ENCODE measurements at places on chromosomes 7 and 10.

DNA sequence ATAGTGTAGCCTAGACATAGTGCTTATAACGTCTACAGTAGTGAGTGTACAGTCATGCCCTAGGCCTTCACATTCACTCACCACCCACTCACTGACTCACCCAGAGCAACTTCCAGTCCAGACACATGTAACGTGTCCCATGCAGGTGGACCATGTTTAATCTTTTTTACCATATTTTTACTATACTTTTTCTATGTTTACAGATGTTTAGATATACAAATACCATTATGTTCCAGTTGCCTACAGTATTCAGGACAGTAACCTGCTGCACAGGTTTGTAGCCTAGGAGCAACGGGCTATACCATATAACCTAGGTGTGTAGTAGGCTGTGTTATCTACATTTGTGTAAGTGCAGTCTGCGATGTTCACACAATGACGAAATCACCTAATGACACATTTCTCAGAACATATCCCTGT, 11.0 kb downstream of the MPP7 start:
- DNase-seq: no peak

DNA sequence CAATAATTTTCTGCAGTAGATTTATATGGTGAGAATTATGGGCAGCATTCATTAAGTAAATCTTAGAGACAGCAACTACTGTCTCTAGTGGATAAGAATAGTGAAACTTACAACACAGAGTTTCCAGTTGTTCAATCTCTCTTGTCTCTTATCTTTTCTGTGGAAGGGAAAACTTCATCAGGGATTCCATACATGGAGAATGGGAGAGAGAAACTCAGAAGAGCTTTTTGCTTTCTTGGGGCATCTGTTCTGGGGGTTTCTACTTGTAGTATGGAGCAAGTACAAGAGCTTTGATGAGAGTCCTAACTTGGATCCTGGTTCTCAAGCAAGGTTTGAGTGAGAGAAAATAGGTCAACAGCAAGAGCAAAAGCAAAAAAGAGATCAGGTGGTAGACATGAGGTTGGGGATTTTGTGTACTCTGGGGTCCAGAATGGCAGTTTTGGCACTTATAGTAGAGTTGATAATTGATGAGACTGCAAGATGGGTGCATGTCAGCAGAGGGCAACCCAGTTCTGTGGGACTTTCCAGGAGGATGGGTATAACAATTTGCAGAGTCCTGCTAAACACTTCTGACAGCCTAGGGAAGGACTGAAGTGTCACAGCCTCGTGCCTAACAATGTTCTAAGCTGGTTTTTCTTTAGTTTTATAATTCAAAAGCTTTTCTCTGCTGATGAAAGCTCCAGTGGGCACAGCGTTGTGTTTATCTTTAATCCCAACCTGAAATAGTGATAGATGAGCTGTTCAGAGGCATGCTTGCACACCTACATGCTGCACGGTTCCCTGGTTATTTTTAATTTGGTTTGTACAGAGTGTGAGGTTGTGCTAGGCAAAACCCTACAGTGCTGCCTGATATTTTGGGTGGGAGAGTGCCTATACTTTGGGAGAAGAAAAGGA, 32.0 kb upstream of the STRIP2 start:
- DNase-seq: no peak

DNA sequence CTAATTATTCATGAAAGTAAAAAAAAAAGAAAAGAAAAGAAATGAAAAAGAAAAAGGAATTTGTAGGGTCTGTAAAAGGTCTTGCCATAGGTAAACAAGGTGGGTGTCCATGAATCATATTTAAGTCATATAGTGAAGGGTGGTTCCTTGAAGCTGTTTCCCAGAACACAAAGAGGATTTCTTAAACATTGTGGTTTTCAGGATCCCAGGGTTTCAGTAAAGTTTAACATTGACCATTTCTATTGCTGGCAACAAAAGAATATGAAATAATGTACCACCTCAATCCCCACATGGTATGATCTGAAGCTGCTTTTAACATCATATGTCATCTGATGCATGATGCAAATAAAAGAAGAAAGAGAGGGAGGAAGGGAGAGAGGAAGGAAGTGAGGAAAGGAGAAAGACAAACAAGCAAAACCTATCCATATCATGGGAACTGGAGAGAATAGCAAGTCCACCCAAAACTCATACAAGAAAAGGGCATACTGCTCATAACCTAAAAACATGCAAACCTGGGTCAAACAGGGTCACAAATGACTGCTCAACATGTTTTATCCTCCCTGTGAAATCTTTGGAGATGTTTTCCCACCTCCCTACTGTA, 663.5 kb downstream of the SORCS1 start:
- DNase-seq: no peak

DNA sequence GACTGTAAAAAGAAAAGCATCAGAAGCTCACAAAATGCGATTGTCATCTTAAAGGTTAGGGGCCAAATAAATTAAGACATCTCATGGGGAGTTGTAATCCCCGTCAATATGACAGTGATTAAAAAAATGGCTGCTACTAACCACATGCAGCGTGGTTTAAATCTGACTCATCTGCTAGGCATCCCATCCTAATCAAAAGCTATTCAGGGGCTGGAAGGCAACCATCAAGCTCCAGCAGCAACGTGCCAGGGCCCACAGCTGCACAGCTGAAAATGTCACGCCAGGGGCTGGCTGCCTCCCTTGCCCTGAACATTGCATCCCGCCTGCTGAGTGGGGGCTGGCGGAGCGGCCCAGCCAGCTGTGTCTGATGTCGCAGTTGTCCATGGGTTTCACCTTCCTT, 66.3 kb upstream of the FRMD4A start:
- DNase-seq: no peak

GRCh38 chr7:36469236-36469635, 79.6 kb downstream of the ANLN start:
- no peak for DNase-seq

GRCh38 chr7:46218461-46219200, 297.6 kb upstream of the IGFBP3 start:
- no peak for DNase-seq

- no peak for DNase-seq
Measured at GRCh38 chr10:34031400-34031799, 696.9 kb upstream of the NRP1 start.

- DNase-seq: no peak
Measured at GRCh38 chr10:78968943-78969342, 99.8 kb upstream of the ZMIZ1 start.

DNA sequence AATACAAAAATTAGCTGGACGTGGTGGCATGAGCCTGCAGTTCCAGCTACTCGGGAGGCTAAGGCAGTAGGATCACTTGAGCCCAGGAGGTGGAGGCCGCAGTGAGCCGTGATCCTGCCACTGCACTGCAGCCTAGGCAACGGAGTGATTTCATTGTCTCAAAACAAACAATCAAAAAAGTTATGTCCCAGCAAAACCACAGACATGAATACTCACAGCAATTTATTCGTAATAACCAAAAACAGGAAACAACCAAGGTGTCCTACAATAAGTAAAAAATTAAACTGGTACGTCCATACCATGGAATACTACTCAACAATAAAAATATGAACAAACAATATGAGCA, 11.6 kb upstream of the CYTH3 start:
- no peak for DNase-seq

DNA sequence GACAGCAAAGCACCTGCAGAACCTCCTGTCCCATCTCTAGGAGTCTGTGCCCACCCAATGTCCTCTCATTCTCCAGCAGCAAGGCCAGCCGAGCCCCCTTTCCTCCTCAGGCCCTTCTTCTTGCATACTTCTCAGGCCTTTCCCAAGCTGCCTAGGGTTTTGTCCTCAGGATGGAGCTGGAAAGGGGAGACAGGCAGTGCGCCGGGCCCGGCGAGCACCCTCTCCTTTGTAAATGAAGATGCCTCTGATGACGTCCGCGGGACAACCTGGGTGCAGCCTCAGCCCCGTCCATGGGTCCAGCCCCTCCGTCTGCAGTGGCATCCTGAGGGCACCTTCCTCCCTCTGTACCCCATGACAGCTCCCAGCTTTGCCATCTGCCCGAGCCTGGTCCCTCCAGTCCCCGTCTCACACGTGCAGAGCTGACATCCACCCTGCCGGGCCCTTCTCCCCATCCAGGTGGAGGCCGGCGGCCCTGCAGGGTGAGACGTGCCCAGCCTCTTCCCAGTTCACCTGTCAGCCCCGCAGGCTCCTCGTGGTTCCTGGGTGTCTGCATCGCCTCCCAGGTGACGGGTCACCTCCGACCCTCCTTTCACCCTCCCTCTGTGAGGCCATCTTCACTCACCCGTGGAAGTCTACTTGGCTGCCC, 36.4 kb downstream of the JAKMIP3 start:
- DNase-seq: no peak

- DNase-seq: no peak
Measured at GRCh38 chr10:132310701-132311337, 3.1 kb upstream of the STK32C start.

- no peak for DNase-seq
Measured at GRCh38 chr7:114879554-114879953, 42.3 kb upstream of the MDFIC start.

DNA sequence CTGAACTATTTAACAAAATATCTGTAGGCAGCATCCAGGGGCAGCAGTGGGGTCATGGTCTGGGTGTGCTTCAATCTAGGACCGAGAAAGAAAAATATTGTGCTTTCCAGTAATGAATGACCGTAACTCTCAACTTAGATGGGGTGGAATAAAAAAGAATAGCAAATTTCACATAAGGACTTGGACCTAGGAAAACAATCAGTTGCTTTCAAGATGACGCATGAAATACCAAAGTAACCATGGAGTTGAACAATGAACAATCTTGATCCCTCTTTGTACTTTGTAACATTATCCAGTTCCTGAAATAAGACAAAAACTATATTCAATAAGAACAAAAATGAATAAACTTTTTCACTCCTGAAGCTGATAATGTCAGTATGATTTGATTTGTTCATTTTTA, 167.1 kb downstream of the C7orf25 start:
- DNase-seq: no peak

DNA sequence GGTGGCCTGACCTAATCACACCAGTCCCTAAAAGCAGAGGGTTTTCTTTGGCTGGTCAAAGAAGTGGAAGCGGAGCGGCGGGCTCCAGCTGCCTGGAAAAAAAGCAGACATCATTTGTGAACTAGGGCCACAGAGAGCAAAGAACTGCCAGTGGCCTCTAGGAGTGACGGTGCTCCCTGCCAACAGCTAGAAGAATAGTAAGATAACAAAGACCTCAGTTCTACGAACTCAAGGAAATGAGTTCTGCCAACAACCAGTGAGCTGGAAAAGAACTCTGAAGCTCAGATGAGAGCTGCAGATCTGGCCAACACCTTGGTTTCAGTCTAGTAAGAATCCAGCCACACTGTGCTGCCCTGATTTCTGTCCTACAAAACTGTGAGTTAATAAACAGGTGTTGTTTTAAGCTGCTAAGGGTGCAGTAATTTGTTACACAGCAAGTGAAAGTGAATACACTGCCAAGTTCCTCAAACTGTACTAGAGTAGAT, 178.0 kb downstream of the SRPK2 start:
- DNase-seq: no peak

GRCh38 chr7:45143616-45144015, 14.0 kb upstream of the RAMP3 start:
- DNase-seq: no peak

- no peak for DNase-seq
Measured at GRCh38 chr7:15313361-15313760, 248.5 kb downstream of the AGMO start.

GRCh38 chr10:84660450-84661159, 332.2 kb downstream of the CCSER2 start:
- no peak for DNase-seq

DNA sequence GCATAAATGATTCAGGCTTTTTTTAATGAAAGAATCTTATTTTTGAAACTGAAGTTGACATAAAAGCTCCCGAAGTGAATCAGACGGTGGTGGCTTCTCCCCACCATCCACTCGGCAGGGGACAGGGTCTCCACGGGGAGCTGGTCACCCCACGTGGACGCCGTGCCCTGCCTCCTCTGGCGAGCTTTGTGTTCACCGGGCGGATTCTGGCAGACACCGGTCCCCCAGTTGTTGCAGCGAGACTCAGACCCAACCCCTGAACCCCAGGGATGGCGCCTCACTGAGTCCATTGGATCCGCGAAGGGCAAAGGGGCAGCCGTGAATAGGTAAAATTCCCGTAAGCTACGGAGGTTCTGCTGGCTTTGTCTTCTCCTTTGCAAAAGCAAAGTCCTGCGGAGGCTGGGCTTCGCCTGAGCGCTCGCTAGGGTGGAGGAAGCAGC, 38.4 kb downstream of the PTPRN2 start:
- no peak for DNase-seq

- DNase-seq: no peak
Measured at GRCh38 chr7:46015107-46015868, 94.2 kb upstream of the IGFBP3 start.

- DNase-seq: no peak
Measured at GRCh38 chr10:53786236-53786900, 1013.8 kb upstream of the MBL2 start.

DNA sequence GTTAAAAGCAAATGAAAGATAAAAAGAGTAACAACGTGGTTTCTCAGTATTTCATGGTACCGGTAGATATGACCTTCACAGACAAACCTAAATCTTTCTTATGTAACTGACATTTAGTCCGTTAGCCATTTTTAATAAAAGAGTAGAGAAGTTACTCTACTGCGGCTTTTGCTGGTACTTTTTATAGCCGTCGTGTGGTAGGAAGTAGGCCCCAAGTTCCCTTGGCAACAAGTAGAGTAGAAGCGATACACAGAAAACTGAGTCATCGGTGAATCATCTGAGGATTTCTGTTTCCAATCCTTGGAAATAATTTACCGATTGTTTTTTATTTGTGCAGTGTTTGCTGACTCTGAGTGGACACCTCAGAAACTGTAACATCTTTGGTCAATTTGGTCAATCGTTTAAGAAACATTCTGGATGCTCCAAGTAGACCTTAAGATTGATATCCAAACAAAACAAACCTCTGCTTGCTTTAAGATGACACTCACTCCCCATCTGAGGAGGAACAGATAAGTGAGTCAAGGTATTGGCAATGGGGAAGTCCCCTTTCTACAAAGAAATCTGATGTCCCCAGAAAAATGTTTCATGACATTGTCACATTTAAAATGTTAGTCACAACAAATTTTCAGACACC, 63.9 kb upstream of the AHR start:
- no peak for DNase-seq

- no peak for DNase-seq
Measured at GRCh38 chr7:137886281-137886680, 39.5 kb upstream of the DGKI start.

- DNase-seq: no peak
Measured at GRCh38 chr7:129789652-129790051, 163.1 kb downstream of the UBE2H start.

- DNase-seq: peak; percentile 15
Measured at GRCh38 chr10:132423966-132424861, 27.2 kb downstream of the PWWP2B start.

Measured in NCI-H1105 (cell line).